Activated naive CD4-positive, alpha-beta T cell treated with anti-CD3 and anti-CD28 coated beads for 36 hours (primary cell): ENCODE measurements at places on chromosomes 2 and 18. TPM values are rescaled to one million over a fixed set of nuclear protein-coding genes. Genes with fewer than 3 reads are reported as not detected.

- no peak for DNase-seq
These were observed 13.1 kb downstream of the NXPH2 start for GRCh38 chr2:138767101-138767500.

DNA sequence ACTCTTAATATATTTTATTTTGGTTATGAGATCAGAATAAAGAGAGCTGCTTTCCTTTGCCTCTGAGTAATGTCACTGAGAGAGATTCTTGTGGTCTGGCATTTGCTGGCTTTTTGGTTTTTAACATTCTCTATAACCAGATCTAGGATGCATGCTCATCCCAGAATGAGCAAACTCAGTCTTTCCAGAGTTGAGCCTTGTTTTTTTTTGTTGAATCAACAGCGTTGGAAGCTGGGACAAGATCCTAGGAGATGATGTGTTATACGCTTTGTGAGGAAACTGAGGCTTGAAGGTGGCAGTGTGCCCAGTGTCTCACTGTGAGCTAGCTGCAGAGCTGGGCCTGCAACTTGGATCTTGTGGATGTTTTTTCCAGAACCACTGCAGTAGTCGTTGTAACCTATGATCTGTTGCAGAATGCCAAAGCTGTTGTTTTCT lies 19.5 kb downstream of the MYO1B start:
- DNase-seq: no peak

DNA sequence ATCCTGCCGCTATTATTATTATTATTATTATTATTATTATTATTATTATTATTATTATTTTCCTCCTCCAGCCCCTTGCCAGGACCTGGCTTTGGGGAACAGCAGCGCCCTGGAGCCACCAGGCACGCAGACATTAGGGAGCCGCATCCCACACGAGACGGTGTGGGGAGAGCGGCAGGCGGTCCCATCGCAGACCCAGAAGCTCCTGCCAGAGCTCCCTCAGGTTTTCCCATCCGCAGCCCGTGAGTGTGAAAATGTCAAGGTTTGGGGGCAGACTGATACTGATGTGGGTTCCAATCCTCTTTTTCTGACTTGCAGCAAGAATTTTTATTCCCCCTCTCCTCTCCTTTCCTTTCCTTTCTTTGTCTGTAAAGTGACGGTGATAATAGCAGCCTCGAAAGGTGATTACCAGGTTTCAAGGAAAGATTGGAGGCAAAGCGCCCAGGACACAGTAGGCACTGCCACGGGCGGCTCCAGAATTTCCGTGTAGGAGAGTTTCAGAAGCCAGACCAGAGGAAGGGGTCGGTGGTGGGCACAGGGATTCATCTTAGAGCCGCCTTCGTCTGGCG lies 816 bp downstream of the SCTR start:
- no peak for DNase-seq

GRCh38 chr2:10235099-10235908 lies 67.4 kb upstream of the HPCAL1 start:
- DNase-seq: no peak

DNA sequence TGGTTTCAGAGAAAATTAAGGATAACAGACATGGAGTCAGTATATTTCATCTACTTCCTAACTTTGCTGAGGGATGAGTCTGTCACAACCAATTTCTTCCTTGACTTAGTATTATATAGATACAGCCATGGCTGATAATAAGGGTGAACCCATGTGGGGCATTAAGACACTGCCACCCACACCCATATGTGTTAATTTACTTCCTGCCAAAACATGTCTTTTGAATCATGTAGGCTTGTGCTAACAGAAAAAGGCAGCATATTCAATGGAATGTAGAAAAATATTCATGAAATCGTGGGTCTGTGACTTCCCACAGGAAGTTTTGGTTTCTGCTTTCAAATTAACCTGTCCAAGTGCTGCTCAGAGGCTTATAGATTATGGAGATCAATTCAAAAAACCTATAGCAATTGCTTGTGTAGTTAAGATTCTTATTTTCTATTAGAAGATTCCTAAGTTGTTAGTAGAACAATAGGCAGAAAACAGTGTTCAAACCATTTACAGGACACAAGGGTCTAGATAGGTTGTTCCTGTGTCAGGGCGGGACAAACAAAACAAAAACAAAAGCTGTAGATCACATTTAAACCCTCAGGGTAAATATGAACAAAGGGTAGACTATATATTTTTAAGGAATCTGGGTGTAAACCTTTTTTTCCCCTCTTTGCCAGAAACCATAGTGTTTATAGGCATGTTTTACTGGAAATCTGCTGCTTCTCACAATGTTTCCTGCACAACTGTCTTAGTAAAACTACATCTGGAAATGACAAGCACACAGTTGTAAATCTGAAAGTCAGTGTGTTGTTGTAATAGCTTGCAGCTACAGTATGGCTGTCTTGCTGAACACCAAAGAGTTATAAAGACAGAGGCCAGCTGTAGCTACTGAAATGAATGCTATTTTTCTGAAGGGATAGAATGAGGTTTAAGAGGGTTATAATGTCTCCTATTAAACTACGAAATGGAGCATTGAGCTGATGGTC lies 691.2 kb downstream of the EPHA4 start:
- no peak for DNase-seq

DNA sequence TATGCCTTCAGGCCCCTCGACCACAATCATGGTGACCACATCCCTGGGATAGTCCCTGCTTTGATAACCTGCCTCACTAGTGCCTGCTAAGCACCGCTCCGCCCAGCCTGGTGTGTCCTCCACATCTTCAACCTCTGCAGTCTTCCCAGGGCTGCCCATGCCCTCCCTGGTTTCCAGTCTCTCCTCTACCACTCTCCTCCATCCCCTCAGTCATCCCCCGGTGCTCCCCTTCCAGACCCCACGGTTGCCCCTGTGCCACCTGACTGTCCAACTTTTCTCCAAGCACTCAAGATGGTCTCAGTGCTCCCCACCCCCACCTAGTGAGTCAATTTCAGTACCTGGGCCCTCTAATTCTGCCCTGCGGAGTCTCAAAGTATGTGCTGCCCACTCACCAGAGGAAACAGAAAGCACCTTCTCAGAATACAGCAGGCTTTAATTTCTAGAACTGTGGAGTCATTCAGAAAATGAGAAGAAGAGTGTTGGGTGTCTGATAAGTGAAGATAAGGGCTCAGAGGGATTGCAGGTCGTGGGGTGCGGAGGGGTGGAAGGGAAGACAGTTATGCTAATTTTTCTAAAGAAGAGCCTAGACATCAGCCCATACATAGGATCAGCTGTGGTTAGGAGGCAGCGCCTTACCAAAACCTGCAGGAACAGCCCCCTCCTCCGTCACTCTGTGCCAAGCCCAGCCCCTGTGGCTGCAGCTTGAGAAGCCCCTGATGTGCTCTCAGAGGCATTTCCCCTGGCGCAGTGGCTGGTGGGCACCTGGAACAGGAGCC lies 53.6 kb upstream of the CAB39 start:
- DNase-seq: peak; percentile 87

The ADAM23 gene
- total RNA-seq: 0.10 TPM

The CRYGD gene
- total RNA-seq: not detected

The ALPI gene
- total RNA-seq: not detected
